Suppressor macrophage treated with lipopolysaccharide for 1 hour (primary cell): ENCODE measurements at places on chromosomes 4 and X.
A peak's percentile ranks its signal among the peaks of the same experiment; 100 is the strongest.

- DNase-seq = no peak
These were observed 211.5 kb upstream of the GRIA3 start for GRCh38 chrX:122972604-122973003.

GRCh38 chrX:23008431-23009099 lies 8.8 kb downstream of the DDX53 start:
- no peak for DNase-seq

DNA sequence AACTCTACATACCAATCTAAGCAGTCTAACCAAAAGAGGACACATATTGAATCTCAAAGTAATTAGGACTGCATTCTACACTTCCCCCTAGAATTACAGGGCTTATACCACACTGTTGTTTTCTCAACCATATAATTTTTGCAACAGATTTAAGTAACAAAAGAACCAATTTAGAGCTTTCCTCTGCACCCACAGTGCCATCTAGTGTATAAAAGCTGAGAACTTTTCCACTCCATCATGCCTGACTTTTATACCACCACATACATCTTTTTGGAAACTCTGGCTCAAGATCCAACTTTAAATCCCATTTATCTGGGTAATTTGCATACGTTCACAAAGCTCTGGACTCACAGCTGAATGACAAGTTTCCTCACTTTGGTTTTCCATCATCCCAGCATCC lies 99.5 kb downstream of the EFHC2 start:
- peak; percentile 57 for DNase-seq

DNA sequence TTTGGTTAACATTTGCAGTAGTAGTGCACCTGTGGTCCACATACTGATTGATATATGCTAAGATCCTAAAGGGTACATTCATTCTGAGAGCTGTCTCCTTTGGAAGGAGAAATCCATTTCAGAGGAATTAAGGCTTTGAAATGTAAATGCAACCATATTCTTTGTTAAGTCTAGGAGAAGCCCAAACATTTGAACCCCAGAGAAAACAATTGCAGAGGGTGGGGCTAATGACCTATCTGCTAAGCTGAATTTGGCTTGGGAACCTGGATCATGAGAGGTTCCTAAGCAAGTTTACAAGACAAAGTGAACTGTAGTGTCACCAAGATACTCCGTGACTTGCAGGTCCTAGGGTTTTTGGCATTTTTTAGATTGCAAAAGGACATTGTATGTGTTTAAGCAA lies 41.2 kb downstream of the LAS1L start:
- DNase-seq = no peak

DNA sequence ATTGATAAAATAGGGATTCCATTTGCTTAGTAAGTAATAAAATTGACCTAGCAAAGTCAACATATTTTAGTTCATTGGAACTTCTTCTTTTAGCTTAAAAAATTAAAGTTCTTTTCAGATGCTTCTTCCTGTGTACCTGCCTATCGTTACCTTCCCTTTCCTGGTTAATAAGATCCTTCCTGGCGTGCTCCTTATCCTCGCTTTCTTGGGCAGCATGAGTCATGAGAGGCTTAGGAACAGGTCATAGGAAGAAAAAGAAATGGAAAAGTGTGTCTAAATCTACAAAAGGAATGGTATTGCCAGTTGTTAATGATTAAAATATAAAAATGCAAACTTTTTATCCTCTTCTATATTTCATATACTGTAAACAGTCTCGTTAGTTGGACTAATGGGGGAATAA lies 170.3 kb downstream of the DCTD start:
- DNase-seq = no peak

DNA sequence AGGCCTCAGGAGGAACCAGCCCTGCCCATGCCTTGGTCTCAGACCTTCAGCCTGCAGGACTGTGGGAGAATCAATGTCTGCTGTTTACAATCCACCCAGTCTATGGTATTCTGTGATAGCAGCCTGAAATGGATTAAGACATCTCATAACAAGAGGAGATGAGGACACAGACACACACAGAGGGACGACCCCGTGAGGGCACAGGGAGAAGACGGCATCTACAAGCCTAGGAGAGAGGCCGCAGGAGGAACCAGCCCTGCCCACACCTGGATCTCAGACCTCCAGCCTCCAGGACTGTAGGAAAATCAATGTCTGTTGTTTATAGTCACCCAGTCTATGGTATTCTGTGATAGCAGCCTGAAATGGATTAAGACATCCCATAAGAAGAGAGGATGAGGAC lies 3.3 kb downstream of the SLC25A6 start:
- no peak for DNase-seq

DNA sequence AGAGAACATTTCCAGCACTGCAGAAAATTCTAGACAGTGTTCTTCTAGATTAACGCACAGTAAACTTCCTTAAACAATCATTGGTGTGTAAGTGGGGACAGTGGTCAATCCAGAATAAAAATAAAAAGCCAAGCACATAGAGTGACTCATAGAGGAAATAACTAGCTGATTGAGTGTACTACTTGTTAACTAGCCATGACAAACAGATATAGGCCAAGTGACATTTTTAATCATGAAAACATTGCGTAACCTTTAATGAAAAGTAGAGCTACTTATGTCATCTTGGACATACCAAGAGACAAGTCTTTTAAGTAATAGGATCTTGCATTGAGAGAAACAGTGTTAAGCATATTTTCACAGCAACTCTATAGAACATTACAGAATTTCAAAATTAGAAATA lies 233.9 kb upstream of the MAB21L2 start:
- peak; percentile 86 for DNase-seq

DNA sequence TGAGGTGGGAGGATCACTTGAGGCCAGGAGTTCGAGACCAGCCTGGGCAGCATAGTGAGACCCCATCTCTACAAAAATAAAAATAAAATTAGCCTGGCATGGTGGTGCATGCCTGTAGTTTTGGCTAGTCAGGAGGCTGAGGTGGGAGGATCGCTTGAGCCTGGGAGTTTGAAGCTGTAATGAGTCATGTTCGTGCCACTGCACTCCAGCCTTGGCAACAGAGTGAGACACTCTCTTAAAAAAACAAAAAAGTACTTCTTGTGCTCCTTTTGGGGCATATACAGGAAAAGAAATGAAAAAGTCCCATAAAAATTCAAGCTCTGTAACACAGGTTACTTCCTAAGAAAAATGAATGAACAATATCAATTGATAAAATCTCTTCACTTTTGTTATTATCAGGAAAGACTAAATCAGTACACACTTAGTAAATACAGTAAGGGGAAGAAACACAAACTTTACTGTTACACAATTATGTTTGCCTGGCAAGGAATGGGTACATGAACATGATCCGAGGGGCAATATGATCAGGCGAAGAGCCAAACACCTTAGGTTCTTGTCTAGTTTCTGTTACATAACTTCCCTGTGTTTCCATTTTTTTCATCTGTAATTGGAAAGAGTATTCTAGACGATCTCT lies 46.9 kb downstream of the CCDC158 start:
- peak; percentile 29 for DNase-seq

- DNase-seq = no peak
These were observed 646.5 kb downstream of the GABRG1 start for GRCh38 chr4:45477311-45477733.

- no peak for DNase-seq
These were observed 58.3 kb downstream of the LEF1 start for GRCh38 chr4:108110450-108110849.

DNA sequence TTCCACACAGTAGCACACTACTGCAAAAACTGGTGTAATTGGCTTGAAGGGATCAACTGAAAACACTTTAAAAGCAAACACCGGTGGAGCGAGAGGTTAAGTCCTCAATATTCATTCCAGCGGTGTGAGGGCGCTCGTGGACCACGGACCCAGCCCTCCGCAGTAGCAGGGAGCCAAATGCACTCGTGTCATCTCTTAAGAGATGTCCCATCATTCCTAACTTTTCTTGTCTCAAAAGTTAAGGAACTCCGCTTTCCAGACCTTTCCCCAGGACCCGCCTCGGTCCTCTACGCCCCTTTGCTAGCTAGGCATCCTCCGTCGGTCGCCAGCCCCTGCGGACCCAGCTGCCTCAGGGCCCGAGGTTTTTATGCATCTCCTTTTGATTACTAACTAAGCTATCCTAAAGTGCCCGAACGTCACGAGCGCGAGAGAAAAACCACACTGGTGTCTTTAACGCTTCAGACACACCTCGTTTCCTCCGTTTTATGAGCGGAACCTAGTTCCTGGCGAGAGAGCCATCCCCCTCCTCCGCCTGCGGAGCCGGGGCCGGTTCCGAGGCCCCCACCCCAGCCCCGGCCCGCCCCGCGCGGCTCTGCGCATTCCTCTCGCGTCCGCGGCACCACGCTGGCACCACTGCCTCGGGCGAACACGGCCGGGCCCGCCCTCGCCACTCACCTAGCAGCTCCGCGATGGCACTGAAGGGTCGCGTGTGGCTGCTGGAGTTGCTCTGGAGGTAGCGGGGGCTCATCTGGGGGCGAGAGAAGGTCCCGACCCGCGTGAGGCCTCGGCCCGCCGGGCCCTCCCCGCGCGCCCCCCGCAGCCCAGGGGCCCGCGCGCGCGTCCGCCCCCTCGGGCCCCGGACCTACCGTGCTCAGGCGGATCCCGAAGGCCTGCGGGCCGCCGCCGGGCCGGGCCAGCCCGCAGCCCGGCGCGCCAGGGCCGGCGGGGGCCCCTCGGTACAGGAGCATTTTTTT lies 723 bp downstream of the MORC4 start:
- peak; percentile 20 for DNase-seq

DNA sequence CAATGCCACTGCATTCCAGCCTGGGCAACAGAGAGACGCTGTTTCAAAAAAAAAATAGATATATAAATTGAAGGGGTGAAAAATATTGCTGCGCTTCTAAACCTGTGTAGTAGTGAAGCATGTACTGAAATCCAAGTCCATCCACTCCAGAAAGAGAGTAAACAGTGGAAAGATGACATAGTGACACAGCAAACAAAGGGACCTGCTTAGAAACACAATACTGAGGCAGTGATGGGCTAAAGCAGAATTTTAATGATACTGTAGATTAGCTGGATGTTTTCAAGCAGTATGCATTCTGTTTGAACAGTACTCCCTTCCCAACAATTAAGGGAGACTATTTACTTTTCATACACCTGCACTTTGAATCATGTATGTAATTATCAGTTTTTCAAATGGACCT lies 42.5 kb downstream of the TFDP3 start:
- no peak for DNase-seq

DNA sequence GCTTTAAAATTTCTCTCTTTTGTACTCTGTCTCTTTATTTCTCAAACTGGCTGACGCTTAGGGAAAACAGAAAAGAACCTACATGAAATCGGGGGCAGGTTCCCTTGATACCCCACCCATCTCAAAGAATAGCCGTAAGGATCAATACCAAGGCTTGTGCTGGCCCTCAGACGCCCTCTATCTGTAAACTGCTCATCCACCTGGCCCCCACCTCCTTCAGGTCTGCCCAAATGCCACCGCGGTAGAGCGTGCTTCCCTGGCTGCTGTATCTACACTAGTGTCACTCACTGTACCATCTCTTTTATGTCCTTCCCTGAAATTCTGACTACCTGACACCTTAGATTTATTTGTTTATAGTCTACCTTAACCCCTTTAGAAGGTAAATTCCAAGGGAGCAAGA lies 62.8 kb downstream of the SMIM20 start:
- no peak for DNase-seq

GRCh38 chr4:99148550-99148949 lies 4.5 kb upstream of the ADH4 start:
- DNase-seq = no peak

DNA sequence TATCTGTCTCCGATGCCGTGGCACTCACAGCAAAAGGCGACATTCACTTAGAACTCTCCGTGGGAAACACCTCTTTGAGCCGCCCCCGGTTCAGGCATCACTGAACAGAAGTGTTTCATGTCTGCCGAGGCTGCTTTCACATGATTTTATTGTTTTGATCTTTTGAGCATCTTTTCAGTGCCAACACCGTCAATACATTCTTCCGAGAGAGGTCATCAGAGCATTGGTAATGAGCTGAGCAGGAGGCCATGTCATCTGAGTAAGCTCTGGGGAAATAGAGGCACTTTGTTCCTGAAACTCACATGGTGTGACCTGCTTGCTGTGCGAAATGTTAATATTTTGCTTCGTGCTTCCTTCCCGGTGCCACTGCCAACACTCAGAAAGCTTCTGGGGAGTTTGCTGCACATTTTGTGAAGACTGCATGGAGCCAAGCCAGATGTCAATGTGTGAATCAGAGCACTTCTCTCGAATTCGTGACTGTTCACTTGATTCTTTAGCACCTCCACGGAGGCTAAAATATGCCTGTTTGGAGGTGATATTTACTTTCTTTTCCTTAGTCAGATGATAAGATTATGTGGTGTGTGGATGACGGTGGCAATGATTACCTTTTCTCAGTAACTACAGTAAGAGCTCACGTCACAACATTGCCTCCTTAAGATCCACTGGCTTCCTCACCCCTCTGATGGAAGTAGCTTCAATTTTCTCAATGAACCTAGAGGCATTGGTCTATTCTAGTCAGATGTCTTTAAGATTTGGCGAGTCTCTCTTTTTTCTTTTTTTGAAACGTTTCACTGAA lies 222.3 kb upstream of the HS3ST1 start:
- no peak for DNase-seq

GRCh38 chrX:134717698-134718097 lies 59.4 kb upstream of the PLAC1 start:
- DNase-seq = no peak

DNA sequence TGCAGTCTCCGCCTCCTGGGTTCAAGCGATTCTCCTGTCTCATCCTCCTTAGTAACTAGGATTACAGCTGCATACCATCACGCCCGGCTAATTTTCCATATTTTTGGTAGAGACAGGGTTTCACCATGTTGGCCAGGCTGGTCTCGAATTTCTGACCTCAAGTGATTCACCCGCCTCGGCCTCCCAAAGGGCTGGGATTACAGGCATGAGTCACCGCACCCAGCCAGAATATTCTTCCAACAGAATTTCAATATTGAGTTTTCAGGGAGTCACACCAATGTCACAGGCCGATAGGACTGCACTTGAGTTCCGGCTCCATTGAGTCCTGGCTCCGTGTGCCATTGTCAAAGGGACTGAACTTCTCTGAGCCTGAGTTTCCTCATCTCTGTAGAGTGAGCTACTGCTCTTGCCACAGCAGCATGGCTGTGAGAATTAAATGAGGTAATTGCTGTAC lies 82.9 kb downstream of the CLCN4 start:
- DNase-seq = no peak

DNA sequence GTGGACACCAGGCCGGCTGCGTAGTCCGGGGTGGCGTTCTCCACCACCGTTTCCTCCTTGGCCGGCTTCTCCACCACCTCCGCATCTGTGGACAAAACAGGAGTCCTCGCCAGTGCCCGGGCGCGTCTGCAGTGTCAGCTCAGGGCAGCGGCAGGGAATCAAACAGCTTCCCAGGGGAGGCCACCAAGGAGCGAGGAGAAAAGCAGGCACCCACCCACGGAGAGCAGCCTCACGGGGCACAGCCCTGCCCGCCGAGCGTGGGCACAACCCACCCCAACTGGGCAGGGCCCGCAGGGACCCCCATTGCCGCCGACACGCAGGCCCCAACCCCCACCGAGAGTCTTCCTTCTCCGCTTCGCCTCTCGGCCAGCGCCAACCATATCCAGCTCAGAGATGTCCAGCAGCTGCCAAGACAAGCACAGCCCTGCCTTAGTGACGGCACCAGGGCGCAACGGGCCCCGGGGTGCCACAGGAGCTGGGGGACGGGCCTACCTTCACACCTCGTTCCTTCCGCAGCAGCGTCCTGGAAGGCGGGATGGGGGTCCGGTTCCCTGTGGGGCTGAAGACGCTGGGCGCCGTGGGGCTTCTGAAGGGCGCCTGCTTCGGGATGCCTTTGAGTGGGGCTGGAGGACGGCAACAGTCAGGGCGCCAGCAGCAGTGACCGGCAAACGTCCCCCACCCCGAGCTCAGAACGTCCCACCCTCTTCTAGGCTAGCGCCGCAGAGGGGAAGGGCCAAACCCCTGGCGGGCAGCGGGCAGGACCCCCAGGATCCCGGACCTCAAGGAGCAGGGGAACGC lies 22.8 kb downstream of the NELFA start:
- no peak for DNase-seq
